ENCODE measurements at places on chromosomes 16 and 17. TPM values are rescaled to one million over a fixed set of nuclear protein-coding genes. Genes with fewer than 3 reads are reported as not detected.

NIP7 gene
- 19.0 TPM for total RNA-seq

DNA sequence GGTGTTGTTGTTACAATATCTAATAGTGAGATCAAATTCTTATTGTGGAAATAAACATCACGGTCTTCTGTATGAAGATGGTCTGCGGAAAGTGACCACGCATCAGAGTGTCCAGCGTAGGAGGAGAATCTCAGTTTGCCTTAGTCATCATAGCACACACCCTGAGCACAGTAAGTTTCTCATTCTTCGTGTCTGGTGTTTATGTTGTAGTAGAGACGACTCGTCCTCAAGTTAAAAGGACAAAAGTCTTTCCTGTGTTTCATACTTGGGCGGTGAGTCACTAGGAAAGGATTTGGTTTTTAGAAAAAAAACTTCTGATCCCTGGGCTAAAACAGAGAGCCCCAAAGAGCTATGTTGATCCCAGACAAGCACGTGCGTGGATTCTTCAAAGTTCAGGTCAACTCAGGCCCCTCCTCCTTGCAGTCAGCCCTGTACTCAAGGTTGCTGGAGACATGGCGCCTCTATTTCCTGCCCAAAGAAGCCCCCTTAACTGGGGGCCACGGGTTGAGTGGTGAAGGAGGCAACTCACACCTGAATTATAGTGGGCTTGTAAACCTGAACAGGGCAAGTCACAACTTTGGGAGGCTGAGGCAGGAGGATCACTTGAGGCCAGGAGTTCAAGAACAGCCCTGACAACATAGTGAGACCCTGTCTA, 170.4 kb downstream of the ZFHX3 start:
- no peak for DNase-seq

DNA sequence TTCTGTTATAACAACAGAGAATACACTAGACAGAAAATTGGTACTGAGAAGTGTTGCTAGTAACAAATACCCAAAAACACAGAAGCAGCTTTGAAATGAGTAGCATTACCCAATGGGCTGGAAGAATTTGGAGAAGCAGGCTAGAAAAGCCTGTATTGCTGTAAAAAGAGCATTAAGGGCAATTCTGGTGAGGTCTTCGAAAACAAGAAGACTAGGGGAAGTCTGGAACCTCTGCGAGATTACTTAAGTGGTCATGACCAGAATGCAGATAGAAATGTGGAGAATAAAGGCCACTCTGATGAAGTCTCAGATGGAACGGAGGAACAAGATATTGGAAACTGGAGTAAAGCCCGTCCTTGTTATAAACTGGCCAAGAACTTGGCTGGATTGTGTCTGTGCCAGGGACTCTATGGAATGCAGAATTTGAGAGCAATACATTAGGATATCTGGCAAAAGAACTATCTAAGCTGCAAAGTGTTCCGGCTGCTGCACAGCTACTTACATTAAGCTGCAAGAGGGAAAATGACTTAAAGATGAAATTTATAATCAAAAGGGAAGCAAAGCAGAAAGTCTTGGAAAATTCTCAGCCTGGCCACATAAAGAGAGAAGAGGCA, 44.9 kb upstream of the PEMT start:
- DNase-seq: no peak

GRCh38 chr17:59333836-59334235, 2.4 kb downstream of the YPEL2 start:
- no peak for DNase-seq

GRCh38 chr16:85148931-85149330, 36.7 kb upstream of the CIBAR2 start:
- DNase-seq: no peak

- no peak for DNase-seq
Measured at GRCh38 chr17:78957128-78957527, 22.6 kb downstream of the LGALS3BP start.

- peak; percentile 78 for DNase-seq
Measured at GRCh38 chr17:43532581-43532980, 13.6 kb downstream of the ETV4 start.

GRCh38 chr17:14038206-14038605, 31.1 kb upstream of the COX10 start:
- DNase-seq: no peak

DNA sequence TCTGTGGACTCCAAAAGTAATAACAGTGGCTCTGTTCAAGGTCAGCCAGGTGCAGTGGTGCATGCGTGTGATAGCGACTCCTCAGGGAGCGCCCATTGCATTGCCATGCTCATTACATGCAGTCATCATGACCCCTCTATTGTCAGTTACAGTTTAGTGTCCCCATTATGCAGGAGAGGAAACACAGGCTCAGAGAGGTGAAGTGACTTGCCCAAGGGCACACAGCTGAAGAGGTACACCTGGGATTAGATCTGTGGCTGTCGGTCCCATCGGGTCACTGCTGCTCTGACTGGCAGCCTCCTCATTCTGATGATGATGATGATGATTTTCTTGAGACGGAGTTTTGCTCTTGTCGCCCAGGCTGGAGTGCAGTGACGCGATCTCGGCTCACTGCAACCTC, 7.6 kb downstream of the LAT start:
- DNase-seq: no peak

- no peak for DNase-seq
Measured at GRCh38 chr17:32335687-32336086, 6.3 kb downstream of the C17orf75 start.

HOXB1 gene
- not detected for total RNA-seq

FOXL1 gene
- total RNA-seq: 4.2 TPM

GRCh38 chr17:43994272-43995149, 9.9 kb upstream of the NAGS start:
- no peak for DNase-seq

ZNF747 gene
- 9.8 TPM for total RNA-seq

DNA sequence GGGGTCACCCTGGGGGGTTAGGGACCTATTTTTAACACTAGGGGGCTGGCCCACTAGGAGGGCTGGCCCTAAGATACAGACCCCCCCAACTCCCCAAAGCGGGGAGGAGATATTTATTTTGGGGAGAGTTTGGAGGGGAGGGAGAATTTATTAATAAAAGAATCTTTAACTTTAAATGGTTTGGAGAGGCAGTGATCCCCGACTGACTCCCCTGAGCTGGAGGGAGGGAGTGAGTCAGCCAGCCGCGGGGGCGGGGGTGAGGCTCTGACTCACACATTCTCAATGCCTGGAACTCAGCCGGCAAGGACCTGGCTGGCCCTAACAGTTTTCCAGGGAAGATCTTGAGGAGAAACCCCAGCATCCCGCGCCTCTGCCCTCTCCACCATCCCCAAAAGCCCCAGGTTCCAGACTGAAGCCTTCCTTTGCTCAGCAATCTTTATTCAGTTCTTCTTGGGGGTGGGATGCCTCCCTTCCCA, 1.5 kb downstream of the HCFC1R1 start:
- peak; percentile 81 for DNase-seq

- DNase-seq: no peak
Measured at GRCh38 chr17:6729531-6729930, 16.4 kb upstream of the SLC13A5 start.

GRCh38 chr17:63086483-63087185, 120.6 kb downstream of the TANC2 start:
- DNase-seq: no peak

DNA sequence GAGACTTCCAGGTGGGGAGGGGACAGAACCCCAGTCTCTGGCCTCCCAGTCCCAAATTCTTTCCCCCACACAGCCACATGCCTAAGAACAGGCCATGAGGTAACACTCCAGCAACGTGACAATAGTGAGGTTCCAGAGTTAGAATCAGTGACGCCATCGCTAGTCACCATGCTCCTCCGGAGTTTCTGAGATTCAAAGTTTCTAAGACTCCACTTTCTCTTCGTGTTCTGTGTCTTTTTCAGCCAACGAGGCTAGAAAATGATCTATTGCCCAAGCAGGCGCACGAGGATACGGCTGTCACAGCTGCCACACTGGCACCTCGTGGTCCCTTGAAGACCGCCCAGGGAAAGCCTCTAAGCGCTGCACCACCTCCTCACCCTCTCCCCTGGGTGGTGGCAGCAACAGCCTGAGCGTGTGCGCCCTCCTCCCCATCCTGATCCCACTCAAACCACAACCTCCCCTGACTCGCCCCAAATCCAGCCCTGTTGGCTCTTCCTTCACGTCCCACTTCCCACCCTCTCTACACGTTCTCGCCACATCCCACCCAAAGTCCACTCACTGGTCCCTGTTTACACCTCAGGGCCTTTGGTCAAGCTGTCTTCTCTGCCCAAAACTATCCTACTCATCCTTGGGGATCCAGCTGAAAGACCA, 1.0 kb downstream of the MCRIP1 start:
- no peak for DNase-seq

DNA sequence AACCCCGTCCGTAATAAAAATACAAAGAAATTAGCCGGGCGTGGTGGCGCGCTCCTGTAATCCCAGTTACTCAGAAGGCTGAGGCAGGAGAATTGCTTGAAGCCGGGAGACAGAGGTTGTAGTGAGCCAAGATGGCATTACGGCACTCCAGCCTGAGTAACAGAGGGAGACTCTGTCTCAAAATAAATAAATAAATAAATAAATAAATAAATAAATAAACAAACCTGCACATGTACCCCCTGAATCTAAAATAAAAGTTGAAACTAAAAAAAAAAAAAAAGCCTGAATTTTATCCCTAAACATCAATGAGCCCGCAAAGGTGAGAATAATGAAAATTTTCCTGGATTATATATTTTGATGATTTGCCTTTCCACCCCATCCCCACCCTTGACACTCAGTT, 124.7 kb downstream of the CDH11 start:
- no peak for DNase-seq

DNA sequence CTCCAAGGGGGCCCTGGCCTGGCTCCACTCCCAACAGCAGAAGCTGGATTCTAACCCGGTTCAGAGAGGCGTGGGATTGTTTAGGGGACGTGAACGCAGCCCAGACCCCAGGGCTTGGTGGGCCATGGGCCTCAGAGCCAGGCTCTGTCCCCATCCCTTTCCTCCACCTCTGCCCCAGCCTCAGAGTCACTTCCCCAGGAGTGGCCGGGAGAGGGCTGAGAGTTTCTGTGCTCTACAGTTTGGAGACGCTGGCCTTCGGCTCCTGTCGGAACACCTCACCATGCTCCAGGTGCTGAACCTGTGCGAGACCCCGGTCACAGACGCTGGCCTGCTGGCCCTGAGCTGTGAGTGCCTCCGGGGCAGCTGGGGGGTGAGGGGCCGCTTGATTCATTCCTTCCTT, 73.8 kb upstream of the PLCG2 start:
- DNase-seq: no peak

DNA sequence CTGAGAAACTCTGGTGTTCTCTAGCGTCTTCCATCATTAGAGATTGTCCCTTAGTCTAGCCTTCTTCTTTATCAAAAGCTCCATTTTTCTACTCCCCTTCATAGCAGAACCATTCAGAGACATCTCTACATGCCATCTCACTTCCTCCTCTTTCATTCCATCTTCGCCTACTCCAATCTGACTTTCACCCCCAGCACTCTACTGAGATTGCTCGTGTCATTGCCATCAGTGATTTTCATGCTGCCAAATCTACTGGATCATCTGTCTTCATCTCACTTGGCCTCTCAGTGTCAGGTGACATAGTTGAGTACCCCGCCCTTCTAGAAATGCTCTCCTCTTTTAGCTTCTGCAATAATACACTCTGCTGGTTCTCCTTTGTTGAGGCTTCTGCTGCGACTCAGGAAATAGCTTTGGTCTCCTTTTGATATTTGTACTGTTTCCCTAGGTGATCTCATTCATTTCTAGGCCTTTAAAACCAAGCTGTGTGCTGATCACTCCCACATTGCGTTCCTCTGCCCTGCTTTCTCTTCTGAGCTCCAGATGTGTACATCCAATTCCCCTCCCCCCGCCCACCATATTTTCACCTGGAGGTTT, 119.1 kb downstream of the FTO start:
- DNase-seq: no peak

DNA sequence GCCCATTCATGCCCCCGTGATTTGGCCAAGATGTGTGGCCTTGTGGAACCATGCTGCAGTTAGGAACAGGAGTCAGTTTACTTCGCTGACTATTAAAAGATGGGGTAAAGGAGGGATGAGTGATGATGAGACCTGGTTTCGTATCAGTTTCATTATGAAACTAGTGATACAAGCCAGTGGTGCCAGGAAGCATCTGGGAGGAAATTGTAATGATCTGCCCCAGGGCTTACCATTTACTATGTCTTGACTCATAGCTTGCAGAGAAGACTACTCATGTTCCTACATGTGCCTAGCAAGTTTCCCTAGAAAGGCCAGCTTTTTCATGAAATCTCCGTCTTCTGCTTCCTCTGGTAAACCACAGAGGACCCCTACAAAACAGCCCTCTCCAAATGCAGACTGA, 23.2 kb downstream of the CDH3 start:
- DNase-seq: no peak

TNFRSF17 gene
- 5.0 TPM for total RNA-seq

GRCh38 chr17:58531122-58531521, 16.7 kb upstream of the MTMR4 start:
- DNase-seq: no peak

DNA sequence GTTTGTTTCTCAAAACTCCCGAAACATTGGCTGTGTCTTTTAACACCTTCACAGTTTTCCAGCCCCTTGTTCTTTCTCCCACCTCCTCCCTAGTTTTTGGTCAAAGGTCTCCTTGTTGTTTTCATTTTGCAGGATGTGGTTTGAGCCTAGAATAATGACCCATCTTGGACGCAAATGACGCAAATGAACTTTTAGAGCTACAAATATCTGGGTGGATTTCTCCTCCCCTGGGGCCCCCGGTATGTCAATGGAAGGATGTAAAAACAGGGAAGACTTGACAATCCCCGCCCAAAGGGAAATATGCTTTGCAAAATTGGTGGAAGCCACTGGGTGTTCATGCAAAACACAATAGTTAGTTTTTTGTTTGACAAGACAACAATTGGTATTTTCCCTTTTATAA, 236.0 kb upstream of the IRX3 start:
- no peak for DNase-seq

DNA sequence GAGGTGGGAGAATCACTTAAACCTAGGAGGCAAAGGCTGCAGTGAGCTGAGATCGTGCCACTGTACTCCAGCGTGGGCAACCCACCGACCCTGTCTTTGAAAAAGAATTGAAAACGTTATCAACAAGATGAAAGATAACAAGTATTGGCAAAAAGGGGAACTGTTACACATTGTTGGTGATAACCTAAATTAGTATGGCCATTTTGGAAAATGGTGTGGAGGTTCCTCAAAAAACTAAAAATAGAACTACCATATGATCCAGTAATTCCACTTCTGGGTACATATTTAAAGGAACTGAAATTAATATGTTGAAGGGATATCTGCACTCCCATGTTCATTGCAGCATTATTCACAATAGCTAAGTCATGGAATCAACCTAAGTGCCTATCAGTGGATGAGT, 61.0 kb downstream of the ABHD15 start:
- DNase-seq: no peak

DNA sequence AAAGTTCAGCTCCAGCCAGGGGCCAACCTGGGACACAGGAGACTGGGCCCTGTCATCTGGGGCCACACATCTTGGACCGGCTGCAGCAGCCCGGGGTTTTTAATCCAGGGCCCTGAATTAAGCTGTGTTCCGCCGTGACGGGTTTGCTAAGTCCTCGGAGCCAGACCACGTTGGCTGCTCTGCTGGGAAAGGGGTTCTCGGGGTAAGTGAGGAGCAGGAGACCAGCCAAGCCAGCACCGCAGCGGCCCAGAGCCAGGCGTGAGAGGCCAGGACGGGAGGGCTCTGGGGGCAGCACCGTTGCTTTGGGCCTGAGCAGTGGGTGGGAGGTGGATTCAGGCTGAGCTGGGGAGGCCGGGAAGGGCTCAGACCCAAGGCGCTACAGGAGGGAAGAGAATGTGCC, 31.3 kb upstream of the CBX4 start:
- DNase-seq: no peak

GRCh38 chr17:42272162-42272907, 3.9 kb downstream of the STAT5B start:
- DNase-seq: no peak

CSH2 gene
- total RNA-seq: not detected

All from left colon (tissue), 2 donors.